ENCODE measurements at places on chromosomes 2 and 18.

DNA sequence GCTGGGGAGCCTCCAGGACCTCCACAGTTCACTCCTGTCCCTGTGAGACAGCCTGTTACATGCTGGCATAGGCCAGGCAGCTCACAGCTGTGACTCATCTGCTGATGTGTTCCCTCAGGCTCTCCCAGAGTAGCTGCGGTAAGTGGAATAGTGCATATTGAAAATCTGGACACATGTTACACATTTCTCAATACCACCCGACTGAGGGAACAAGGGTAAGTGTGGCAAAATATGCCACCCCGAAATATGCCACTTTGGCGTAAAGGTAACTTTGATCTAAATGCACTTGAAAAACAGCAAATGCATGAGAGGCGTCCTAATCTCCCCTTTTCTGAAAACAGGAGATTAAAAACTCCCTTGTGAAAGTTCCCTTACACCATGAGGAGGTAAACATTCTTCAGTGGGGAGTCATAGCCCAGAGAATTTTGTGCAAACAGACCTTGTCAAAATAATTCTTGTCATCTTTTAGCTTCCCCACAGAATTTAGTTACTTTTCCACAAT lies 557.9 kb downstream of the CCDC85A start:
- DNase-seq: peak; percentile 96

DNA sequence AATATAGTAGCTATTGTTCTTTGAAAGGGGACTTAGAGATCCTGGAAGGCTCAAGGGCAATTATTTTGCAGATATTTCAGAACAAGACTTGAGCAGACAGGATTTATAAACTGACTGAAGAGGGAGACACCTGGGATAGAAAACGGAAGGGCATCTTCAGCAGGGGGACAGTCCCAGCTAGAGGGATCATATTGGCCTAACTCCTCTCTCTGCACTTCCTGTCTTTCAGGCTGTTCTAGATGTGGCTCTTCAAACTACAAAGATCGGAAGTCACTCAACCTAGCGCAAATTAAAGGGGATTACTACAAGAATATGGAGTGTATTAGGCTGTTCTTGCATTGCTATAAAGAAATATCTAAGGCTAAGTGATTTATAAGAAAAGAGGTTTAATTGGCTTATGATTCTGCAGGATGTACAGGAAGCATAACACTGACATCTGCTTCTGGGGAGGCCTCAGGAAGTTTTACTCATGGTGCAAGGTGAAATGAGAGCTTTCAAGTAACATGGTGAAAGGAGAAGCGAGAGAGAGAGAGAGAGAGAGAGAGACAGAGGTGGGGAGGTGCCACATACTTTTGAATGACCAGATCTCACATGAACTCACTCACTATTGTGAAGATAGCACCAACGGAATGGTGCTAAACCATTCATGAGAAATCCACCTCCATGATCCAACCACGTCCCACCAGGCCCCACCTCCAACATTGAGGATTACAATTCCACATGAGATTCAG lies 5.3 kb upstream of the CTIF start:
- no peak for DNase-seq

- DNase-seq: no peak
These were observed 50.3 kb downstream of the GBX2 start for GRCh38 chr2:236117861-236118269.

DNA sequence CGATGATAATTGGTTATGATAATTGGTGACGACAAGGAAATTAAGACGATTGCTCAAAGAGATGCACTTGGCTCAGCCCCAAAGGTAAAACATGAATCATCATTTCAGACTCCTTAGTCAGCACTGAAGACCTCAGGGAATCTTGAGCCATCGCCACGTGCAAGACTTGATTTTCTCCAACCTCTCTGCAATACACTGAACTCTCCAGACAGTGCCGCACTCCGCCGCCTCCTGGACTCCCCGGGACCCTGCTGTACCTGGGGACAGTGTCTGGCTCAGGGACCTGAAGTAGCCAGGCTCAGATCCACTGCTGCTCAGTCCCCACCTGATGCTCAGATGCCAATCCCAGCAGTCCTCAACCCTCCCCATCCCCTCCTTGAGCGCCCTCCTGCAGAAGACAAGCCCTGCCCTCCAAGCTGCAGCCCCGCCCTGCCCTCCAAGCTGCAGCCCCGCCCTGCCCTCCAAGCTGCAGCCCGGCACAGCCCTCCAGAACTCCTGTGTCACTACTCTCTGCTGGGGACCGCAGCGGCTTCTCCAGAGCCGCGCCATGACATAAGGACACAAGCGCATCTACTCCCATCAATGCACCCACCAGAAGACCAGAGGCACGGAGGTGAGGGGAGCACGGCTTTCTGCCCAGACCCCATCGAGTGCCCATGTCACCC lies 1.1 kb downstream of the TMEM18 start:
- peak; percentile 94 for DNase-seq

GRCh38 chr2:14815201-14815600 lies 182.7 kb downstream of the LRATD1 start:
- no peak for DNase-seq

DNA sequence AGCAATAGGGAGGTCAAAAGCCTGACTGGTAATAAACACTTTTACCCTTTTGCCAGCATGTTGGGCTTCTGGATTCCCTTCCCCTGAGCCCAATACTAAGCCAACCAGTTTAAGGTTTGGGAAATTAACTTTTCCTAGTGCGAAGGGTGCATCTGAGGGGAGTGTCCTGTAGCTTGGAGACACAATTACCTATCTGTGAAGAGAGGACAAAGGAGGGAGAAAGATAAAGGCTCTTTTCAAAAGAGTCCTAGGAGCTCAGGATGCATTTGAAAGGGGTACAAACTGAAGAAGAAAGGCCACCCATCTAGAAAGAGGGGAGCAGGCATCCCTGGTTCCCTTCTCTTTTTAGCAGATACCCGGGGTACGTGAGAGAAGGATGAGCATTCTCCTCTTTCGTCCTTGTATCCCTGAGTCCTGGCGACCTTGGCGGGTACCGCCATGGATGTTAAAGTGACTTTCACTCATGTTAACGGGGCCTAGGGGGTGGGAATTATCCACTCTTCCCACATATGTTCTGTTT lies 25.1 kb downstream of the C18orf54 start:
- no peak for DNase-seq

DNA sequence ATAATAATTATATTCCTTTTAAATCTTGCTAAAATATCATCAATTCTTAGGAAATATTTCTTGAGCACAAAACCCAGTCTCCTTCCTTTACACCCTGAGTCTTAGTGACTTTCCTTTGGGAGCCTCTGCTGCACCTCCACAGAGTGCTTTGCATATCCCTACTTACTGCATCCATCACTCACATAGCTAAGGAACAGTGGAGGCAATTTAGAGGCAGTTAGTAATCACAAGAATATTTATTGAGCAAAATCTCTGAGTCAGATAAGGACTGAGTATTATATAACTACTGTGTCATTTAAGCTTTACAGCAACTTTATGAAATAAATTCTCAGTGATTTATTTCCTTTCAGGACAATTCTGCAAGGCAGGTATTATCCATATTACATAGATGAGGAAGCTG lies 327.7 kb downstream of the TMX3 start:
- DNase-seq: peak; percentile 58

DNA sequence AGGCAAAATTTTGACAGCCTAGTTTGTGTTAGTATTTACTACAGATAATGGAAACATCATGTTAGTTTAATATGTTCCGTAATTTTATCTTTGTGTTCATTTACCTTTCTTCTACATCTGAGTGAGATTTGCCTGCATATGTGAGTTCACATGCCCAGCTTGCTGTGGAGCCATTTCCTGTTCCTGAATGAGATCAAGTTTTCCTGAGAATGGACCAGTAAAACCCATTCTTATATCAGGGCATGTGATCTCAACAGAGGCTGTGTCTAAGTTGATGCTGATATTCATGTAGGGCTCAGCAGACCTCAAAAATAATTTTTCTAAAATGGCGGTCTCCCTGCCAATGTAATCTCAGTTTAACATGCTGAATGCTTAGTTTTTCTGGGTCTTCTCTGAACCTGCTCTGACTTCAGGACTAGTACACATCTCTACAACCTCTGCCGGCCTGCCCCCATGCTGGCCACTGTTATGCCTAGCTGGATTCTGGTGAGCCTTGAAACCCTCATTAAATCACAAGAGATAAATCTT lies 1.0 kb downstream of the IL1A start:
- DNase-seq: no peak

DNA sequence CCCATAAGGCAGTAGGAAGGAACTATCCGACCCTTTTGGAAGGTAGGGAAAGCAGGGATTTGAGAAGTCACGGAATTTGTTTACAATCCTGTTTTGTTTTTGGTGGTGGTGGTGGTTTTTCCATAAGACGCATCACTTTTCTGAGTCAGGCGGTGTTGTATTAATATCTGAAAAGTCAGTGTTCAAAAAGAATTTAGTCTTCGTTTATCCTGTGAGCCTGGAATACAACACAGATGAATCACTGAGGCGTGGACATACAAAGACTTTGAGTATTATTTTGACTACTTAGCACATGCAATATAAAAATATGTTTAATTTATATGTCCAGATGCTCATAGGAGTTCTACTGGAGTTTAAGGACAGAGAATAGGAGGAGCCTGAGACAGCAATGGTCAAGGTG lies 785 bp downstream of the ZNF892 start:
- DNase-seq: peak; percentile 10

GRCh38 chr2:178275600-178275999 lies 81.3 kb downstream of the OSBPL6 start:
- DNase-seq: no peak

- DNase-seq: peak; percentile 44
These were observed 6.4 kb upstream of the SMAD7 start for GRCh38 chr18:48957136-48957535.

GRCh38 chr18:12014521-12015415 lies 33.5 kb downstream of the IMPA2 start:
- DNase-seq: no peak

DNA sequence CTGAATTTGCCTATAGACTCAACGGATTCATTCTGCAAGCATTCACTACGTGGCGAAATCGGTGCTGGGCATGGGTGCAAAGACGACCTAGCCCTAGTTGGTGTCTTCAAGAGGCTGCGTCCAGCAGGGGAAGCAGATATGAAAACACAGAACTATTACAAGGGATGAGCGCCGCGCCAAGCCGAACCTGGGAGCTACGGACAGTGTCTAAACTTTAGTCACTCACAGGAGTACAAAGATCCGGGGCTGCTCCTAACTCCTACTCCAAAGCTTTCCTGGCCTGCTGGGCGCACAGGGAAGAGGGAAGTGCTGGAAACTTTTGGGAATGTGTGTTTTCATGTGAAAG lies 732 bp upstream of the ANXA4 start:
- DNase-seq: peak; percentile 78

DNA sequence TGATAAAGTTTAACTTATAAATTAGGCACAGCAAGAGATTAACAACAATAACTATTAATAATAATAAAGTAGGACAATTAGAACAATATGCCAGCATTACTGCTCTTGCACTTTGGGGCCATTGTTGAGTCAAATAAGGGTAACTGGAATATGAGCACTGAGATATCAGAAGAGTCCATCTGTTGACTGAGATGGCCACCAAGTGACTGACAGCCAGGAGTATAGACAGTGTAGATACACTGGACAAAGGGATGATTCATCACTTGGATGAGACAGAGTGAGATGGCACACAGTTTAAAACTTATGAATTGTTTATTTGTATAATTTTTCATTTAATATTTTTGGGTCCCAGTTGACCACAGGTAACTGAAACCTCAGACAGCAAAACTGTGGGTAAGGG lies 20.0 kb downstream of the NAB1 start:
- no peak for DNase-seq

Measured in amniotic epithelial cell (primary cell).